ENCODE measurements at places on chromosomes 6 and 20.

DNA sequence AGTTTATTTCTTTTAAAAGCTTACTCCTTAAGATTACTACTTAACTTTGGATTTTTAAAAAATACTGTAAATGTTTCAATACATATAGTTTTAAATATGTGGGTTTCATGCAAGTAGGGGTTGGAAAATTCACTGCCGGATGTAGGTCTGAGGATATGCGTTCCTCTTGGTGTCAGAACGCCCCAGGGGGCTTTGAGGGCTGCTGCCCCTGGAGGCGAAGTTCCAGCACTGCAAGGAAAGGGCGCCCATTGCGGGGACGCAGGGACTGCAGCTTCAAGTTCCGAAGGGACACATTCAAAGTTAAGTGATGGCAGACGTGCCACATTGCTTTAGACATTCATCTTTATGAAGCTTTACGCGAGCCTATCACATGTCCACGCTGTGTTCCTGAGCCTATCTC, 152.9 kb downstream of the SOD2 start:
- DNase-seq, result no peak

DNA sequence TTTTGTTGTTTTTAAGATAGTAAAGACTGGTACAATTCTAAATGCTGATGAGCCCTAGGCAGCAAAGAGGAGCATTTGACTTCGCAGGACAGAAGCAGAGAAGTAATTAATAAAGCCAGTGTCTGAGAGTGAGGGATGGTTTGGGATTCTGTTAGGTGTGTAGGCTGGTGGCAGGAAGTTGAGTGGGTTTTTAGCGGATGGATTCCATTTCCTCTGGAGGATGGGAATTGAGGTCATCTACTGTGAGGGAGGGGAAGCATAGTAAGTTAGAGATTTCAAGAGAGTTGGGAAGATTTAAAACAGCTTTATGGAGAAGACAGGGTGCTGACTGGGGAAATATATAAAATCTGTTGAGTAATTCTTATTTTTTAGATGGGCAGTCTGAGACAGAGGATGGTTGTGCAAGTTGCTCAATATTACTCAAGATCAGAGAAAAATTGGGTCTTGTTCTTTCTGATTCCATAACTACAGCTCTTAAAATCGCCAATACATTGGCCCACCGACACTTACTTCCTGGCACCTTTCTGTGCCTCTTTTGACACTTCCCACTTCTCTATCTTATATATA, 48.8 kb downstream of the PRL start:
- DNase-seq, result no peak

DNA sequence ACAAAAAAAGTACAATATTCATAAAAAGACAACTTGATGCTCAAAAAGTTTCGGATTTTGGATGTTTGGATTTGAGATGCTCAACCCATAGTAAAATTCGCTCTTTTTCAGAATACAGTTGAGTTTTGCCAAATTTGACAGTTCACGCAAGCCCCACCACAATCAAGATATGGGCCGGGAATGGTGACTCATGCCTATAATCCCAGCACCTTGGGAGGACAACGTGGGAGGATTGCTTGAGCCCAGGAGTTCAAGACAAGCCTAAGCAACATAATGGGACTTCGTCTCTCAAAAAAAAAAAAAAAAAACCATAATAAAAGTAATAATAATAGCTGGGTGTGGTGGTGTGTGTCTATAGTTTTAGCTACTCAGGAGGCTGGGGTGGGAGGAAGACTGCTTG, 51.3 kb downstream of the PHF20 start:
- DNase-seq, result no peak

DNA sequence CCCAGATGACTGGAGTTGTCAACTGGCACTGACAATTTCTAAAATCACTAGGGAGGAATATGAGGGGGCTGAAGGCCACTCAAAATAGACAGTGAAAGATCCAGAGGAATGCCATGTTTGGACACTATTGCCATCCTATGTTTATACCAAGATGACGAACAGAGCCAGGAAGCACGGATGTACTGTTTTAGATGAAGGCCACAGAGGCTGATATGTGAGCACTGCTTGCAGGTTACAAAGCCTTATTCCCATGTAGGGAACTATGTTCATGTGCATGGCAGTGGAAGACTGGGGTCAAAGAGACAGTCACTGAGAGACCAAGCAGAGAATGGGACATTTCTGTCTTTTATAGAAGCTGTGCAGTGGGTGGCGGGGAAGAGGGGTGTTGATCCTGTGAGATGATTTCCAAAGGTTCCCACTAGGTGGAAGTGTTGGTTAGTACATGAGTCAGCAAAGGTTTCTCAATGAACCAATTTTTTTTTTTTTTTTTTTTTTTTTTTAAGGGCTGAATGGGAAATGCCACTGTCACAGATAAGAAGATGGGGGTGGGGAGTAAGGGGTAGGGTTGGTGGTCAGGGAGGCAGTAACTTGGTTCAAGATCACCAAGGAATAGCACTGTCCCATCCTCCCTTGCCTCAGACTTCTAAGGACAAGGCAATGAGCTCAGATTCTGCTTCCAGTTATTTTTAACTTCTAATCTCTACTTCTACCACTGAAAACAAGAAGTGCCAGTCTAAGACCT, 46.7 kb upstream of the MOCS1 start:
- DNase-seq, result no peak

GRCh38 chr6:12148317-12148801, 136.2 kb downstream of the HIVEP1 start:
- DNase-seq, result no peak

DNA sequence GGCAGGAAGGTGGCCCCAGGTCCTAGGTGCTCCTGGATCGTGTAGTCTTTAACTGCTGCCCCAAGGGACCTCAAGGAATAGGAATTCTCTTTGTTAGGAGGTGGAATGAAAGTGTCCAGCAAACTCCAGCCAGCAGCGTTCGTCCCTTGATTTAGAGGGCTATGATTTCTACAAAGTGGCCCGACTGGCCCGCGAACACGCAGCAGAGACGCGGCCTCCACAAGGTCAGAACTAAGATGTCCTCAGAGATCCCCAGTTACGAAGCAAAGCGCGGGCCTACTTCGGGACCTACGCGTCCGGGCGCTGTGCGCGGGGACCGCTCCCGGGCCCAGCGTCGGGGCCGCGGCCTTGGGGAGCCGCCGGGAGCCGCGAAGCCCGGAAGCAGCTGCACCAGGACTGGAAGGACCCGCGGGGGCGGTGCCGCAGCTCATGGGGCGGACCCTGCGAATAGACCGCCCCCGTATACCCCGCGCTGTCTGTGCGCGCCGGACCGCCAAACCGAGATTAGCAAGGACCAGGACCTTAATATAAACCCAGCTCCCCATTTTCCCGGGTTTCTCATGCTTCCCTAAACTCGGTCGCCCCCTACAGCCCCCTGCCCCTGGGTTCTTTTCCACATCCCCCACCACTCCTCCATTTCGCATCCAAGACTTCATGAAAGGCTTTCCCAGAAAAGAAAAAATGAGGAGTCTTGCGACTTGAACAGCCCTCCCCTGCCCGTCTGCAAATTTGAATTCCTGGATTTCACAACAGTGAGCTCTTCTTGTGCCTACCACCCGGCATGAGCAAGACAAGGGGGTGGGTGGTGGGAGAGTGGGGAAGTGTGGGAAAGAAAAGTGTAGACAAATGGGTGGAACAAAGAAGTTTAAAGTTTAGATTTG, at the start of gene C6orf47:
C6orf47 (minus strand) TSS at position 398 of the 881 bp plus-strand sequence. CDS start 831 bp downstream, outside the sequence.
- DNase-seq, result peak; percentile 64

DNA sequence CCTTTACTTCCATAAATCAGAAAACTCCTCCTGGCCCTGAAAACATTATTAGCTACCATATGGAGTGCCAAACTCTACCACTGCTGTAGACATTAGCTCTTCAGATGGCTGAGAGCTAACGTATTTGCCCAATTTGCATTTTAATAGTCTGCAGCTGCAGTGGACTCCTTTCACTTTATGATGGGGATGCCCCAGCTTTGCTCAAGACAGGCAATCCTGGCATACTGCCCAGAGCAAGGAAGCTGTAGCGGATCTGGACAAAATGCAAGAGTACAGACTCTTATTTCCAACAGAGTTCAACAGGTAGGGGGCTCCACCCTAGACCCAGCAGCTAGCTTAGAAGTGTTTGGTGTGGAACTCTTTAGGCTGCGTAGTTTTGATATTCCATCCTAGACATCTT, 246.7 kb downstream of the FOXC1 start:
- no peak for DNase-seq

GRCh38 chr6:77415706-77416105, 47.6 kb downstream of the HTR1B start:
- DNase-seq, result no peak

DNA sequence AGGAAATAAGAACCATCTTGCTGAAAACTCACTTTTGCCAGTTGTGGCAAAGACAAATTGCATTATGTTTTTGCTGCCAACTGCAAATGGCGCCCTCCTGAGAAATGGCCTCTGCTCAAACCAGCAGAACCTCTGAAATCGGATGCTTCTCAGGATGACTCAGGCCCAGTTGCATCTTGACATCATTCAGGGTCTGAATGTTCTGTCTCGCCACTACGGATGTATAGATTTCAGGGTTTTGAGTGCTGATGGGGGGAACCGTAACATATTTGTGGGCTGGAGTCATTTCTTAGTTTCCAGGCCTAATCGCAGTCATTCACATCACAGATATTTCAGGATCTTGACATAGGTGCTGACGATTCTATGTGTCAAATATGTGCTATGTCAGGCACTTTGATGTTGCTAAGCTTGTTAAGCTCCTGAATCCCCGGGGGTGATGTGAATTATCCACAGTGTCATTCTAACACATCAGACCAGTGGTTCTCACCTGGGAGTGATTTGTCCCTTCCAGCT, 207.1 kb downstream of the NFATC2 start:
- no peak for DNase-seq

GRCh38 chr20:19688031-19688806, 69.8 kb upstream of the RIN2 start:
- DNase-seq, result peak; percentile 60

GRCh38 chr6:165649166-165650137, 13.6 kb downstream of the PDE10A start:
- no peak for DNase-seq

DNA sequence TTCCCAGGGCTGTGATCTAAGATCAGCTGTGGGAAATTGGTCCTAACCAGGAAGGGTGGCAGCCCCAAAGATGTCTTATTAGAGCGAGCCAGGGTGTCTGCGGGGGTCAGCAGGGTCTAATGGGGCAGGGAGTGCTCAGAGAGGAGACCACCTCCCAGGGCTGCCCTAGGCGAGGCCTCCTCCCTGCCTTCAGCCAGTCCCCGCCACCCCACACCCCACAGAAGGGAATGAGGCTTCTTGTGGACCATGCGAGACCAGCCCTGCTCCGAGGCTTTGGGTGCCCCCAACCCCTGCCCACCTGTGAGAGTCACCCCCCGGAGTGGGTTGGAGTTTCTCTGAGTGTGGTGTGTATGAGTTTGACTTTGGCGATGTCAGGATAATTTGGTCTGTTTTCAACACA, 37.8 kb downstream of the SYNJ2 start:
- no peak for DNase-seq

GRCh38 chr6:157121897-157122296, 201.4 kb downstream of the TMEM242 start:
- no peak for DNase-seq

DNA sequence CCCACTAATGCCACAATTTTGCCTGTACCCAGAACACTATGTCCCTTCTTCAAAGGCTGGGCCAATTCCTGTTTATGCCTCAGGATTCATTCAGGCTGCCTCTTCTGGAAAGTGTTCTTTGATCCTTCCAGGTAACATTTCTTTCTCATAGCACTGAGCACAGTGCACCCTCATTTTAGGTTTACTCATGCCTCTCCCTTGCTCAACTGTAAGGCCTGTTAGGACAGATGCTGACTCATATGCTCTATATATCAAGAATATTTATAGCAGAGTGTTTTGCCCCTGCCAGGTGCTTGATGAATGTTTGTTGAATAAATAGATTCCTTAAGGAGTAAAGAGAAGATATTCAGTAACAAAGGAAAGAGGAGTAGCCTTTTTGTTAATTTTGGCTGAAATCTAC, 263.9 kb downstream of the PHF3 start:
- DNase-seq, result no peak

DNA sequence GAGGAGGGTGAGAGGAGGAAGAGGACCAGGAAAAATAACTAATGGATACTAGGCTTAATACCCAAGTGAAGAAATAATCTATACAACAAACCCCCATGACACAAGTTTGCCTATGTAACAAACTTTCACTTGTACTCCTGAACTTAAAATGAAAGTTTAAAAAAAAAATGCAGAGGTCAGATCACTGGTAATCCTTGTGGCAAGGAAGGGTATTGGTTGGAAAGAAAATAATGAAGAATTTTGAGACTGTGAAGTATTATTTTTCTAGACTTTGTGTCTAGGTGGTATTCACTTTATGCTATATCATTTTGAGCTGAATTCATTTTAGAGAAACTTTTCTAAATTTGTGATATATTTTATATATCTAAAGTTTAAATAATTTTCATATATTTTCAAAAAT, 547.5 kb downstream of the MMUT start:
- no peak for DNase-seq

GRCh38 chr6:82882363-82883023, 183.1 kb downstream of the UBE3D start:
- DNase-seq, result no peak

DNA sequence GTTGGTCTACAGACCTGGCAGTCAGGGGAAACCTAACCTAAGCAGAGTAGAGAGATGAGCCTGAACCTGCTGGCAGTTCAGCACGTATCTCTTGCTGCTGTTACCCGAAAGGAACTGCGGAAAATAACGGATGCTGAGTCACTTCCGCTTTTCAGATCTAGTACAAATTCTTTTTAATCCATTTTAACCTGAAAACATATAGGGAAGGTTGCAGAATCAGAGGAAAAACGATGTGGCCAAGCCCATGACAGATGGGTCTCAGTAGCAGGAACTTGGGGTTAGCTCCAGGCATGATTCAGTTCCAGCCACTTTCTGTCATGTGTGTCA, 351.9 kb upstream of the PRND start:
- no peak for DNase-seq

DNA sequence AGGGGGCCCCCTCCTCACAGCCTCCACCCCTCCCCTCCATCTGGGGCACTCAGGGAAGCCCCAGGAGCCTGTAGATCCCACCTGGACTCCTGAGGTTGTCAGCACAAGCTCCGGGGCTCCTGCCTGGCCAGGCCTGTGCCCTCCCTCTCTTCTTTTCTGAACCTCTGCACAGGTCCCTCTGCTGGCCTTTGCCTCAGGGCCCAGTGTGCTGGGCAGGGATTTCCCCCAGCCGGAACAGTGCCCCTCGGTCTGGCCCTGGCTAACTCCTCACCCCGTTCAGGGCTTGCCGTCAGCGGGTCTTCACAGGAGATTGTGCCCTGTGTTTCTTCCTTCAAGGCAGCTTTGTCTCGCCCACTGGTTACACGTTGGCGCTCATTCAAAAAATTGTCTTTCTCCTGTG, 64.9 kb downstream of the SYNDIG1 start:
- DNase-seq, result no peak

GRCh38 chr20:54451171-54451570, 24.2 kb upstream of the DOK5 start:
- no peak for DNase-seq

- DNase-seq, result no peak
These were observed 25.8 kb downstream of the HLA-A start for GRCh38 chr6:29968130-29968529.

GRCh38 chr6:142376115-142376514, 74.3 kb downstream of the ADGRG6 start:
- DNase-seq, result no peak

- DNase-seq, result no peak
These were observed 136.5 kb downstream of the TMEM242 start for GRCh38 chr6:157186785-157187181.
